NCI-H1105 treated with DMSO at 0.1 percent for 48 hours (cell line): ENCODE measurements at places on chromosomes 3 and 15.
A peak's percentile ranks its signal among the peaks of the same experiment; 100 is the strongest.

GRCh38 chr3:146781059-146781458, 175.9 kb upstream of the PLSCR5 start:
- DNase-seq, result no peak

DNA sequence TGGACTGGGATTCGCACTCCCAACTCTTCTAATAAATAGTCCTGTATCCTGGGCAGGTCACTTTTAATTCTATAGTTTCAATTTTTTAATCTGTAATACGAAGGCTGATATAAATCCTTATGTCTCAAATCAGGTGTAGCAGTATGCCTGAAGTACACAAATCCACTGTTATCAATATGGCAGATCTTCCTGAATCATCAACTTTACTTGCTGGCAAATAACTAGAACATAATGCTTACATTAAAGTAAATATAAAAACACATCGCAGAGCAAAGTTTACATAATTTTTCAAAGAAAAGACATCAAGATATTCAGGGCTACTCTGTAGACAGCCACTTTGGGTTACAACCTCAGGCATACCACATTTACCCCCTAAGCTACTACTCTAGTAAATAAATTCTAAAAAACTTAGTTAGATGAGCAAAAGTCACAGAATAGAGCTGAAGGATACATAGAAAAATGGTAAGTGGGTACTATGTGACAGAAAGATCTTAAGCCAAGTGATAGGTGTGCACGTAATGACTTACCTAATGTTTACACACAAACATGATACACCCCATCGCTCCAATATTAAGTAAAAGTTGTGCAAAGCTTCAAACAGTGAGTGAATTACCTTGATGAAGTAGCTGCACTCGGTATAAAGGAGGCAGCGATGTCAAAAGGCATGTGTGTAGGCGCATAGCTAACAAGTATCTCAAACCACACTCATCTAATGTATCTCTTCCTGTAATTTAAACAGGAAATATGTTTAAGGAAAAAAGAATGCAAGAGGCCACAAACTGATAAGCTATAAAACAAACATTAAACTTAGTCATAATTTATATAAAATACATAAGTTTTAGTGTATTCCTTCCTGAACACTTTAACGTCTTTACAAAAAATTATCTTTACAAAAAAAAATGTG, 127.9 kb downstream of the DMXL2 start:
- DNase-seq, result no peak

DNA sequence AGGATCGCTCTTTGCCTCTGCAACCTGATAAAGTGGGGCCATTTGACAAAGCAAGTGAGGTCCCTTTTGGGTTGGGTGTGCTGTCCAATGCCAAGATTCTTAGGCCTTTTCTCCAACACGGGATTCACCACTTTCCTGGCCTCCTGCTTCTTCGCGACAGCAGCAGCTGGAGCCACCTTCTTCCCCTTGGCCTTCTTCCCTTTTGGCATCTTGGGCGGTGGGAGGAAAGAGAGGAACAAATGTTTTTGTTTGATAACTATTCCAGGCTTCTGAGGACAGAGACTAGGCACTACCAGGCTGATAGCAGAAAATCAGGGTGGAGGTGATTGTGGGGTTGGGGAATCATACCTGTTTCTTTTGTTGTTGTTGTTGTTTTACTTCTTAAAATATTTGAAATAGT, 30.0 kb upstream of the FAM81A start:
- DNase-seq, result no peak

DNA sequence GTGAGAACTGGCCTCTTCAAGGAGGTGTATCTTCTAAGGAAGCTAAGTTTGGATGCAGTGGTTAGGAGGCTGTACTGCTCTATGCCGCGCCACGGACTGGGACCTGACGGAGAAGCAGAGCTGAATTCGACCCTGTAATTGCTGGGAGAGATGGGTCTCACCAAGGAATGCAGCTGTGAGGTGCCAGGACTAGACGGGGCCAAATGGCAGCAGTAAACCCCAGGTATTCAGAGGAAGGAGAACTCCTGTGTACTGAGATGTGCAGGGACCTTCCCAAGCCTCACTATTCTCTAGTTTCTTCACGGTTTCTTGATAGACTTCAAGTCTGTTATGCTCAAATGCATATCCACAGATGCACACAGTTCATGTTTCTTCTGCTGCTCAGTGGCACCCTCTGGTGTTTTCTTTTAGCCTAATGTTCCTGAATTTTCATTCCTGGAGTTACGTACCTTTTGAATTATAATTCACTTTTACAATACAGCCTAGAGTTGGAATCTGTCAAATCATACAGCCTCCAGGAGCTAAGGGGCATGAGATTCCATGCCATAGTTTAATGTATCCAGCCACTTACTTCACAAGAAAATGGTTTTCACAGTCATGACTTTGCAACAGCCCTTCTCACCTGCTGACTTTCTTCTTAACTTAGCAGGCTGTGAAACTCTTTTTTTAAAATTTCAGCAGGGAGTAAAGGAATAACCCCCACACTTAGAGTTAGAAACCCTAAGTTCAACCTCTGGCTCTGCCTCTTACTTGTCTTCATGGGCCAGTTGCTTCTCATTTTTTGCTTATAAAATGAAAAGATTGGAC, 61.8 kb downstream of the GLDN start:
- DNase-seq, result peak; percentile 8

GRCh38 chr15:64897345-64897985, 14.2 kb upstream of the ANKDD1A start:
- no peak for DNase-seq

DNA sequence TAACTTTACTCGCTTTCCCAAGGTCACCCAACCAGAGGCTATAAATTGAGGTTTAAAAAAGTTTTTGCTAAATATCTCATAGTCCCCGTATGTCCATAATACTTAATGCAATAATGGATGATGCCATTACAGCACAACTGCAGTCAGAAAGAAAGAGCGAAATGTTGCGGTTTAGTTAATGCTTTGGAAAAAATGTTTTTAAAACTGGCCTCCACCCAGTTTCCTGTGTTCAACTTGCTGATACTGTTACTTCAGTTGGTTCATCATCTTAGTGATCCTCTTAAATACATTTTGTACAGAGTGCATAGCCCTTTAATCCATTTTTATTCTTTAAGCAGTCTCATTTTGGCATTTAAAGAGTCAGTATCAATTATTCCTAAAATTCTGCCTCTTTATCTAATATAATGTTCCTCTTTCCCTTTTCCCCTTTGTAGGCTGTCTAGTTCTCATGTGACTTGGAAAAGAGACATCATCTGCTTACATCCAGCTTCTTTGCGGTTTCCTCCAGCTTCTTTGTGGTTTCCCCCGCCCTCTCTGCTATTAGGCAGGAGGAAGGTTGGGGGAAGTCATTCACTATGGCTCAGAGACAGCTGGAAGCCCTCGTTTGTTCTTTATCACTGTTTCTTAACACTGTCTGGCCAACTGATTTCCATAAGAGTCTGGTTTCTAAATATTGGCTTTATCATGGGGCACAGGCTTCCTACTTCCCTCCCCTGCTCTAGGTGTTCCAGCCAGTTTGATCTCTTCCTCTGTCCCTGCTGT, 154.3 kb downstream of the GOLIM4 start:
- DNase-seq, result no peak

GRCh38 chr15:94305133-94305532, 73.8 kb downstream of the MCTP2 start:
- DNase-seq, result no peak

GRCh38 chr3:139107424-139108252, 62.9 kb upstream of the PRR23C start:
- DNase-seq, result no peak

DNA sequence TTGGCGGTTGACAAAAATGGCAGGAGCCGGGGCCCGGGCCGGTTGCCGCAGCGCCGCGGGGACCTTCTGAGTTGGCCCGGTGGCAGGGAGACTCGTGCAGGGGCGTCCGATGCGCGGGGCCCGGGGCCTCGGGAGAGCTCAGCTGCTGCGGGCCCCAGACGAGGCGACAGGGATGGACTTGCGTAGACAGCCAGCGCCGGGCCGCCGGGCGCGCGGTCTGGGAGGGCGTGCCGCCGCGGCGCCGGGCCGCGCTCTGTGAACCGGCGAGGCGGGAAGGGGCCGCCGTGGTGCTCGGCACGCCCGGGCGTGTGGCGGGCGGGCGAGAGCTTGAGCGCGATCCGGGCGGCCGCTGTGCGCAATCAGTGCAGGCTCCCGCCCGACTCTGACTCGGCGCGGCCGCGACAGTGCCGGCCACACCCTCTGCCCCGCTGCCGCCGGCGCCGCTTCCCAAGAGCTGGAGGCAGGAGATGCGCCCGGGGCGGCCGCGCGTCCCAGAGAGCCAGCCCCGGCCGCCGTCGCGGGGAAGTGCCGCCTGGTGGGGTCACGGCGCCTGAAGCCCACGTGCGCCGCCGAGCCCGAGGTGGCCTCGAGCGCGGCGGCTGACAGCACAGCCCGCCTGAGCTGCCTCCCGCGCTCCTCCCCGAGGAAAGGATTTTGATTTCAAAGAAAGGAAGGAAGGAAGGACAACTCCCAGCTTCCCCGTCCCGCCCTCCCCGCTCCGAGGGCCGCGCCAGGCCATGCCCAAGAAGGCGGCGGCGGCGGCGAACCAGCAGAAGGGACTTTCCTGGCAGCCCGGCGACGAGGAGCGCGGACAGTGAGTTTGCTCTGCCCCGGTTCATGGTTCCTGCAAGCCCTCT, 657 bp downstream of the TLNRD1 start:
- peak; percentile 19 for DNase-seq

DNA sequence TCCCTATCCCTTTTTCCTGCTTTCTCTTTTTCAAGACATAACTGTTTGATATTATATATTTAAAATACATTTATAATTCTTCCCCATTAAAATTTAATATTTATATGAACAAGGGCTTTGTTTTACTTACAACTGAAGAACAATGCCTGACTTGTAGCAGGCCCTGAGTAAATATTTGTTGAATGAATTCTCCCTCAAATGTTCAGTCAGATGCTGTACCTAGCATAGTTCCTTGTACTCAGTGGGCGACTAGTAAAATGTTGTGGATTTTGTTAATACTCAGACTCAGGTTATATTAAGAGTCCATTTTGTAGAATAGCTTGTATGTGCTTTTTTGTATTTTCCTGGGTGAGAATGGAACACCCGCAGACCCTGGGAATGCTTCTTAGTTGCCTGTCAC, 69.1 kb downstream of the SEC22A start:
- no peak for DNase-seq

GRCh38 chr15:78063970-78064385, 13.5 kb downstream of the TBC1D2B start:
- no peak for DNase-seq

DNA sequence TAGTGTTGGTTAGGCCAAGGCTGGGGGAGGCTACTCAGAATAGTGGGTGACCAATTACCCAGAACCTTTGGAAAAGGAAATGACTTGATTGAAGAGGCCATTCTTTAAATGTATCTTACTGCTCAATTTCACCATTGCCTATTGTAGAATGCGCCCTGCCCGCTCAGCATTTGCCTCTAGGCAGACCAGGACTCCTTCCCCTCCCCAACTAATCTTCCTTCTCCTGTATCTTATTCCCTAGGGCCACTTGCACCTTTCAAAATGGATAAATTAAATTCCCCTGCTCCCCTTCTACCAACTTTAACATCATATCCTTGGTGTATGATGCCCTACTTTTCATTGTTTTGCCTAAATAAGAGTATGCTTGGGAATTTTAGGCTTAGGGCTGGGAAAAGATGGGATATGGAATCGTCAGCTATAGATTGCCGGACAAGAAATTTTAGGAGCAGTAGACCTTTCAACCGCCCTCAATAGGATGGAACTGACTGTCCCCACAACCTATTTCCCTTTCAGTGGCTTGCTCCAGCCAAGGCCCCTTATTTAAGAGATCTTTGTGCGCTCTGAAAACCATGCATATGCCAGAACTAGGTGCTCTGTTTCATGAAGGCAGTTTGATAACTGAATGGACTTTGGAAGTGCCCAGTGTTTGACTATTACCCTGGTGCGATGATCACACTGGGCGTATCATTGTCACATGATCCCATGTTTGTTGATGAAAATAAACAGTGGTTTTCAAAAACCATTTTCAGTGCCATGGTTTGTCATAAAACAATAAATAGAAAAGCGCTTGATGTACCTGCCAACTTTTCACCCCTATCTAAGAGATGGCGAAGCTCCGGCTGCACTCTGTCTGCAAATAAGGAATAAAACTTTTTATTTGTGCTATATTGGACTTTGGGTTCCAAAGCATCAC, 74.3 kb upstream of the TSEN2 start:
- no peak for DNase-seq

DNA sequence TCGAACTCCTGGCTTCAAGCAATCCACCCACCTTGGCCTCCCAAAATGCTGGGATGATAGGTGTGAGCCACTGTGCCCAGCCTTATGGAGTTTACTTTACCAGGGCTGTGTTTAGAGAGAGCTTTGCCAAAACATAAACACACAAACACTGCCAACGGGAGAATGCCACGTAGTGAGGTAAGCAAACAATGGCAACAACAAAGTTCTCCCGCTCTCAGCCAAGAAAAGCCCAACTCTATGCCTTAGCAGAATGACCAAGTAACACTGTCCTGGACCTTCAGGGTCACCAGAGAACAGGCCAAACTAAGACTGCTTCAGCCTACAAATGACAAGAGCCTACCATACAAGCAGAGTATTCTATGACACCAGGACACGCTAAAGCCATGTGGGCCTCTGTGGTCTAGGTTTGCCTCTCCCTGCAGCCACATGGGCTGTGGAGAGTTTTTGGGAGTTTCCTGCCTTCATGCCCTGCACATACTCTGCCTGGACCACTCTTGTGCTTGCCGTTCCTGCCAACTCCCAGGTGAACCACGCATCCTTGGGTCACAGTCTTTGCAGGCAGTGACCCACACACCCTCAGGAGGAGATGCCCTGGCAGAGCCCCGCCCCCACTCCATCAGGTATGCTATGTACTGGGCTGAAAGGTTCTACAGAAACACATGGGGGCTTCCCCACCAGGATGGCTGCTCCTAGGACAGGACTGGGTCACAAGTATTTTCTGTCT, 21.6 kb upstream of the CNBP start:
- no peak for DNase-seq

- no peak for DNase-seq
Observed at GRCh38 chr15:71677766-71678165, 132.6 kb upstream of the NR2E3 start.

- no peak for DNase-seq
Observed at GRCh38 chr3:150760431-150761200, 2.4 kb downstream of the SIAH2 start.

GRCh38 chr3:186166491-186167288, 57.8 kb upstream of the ETV5 start:
- no peak for DNase-seq

DNA sequence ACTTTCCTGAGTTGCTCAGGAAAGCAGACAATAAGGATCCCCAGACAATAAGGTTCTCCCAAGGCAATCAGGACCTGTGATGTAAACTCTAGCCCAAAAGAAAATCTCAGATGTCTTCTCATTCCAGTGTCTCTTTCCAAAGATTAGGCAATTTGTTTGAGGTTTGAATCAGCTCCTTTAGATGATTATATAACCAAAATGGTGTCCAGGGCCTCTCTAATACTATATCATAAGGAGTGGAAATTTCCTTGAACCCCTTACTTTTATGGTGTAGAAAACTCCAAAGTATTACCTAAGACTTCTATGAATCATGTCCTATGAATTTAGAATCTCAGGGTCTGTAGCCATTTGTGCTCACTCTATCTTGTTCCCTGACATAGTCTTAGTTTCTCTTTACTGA, 65.9 kb downstream of the GPR176 start:
- no peak for DNase-seq

GRCh38 chr3:40229963-40230362, 79.5 kb upstream of the EIF1B start:
- no peak for DNase-seq

GRCh38 chr3:129087138-129087702, 26.6 kb downstream of the GP9 start:
- no peak for DNase-seq
